Posterior vena cava (tissue), 2 donors: ENCODE measurements at places on chromosomes 3 and 15. TPM values are rescaled to one million over a fixed set of nuclear protein-coding genes. Genes with fewer than 3 reads are reported as not detected.

DNA sequence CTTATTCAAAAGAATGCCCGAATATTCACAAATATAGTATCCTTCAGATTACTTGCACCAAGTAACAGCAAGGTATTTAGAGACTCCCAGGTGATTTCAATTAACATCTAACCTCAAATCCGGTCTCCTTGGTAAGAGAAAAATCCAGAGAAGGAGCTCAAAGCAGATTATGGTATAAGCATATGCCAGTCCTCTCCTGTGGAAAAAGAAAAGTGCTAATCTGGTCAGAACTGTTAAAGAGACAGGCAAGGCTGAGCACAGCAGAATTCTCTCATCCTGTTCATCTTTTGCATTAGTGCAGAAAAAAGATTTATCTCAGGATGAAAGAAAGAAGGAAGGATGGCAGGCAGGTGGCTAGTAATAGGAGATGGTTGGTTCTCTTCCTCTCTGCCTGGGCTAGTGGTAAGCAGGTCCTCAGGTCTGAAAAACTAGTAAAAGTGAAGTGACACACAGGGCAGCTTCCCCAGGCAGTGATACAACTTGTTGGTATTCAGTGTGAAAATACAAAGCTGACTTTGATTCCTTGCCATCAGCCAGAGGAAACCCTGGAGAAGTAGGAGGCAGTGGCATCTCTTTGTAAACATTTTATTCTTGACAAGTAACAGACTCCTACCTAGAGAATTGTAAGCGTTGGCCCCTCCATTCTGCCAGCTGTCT, 14.2 kb downstream of the ATXN7 start:
- no peak for DNase-seq

- peak; percentile 42 for DNase-seq
These were observed 1.6 kb upstream of the DNAH1 start for GRCh38 chr3:52314489-52314888.

DNA sequence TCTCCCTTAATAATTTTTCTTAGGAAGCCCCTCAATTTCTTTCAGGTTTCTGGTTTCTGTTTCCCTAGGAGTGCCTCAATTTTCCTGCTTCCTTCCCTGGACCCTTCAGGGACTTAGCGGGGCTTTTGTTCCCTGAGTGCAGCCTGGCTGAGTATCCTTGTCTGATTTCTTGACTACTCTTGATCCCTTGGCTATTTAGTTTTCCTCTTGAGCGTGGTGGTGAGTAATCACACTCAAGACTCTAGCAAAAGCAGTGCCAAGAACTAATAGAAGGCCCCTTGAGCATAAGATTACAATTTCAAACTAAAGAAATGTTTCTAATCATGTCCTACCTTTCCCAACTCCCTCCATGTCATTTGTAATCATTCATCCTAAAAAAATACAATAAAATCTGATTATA, 94.3 kb upstream of the C3orf80 start:
- no peak for DNase-seq

DNA sequence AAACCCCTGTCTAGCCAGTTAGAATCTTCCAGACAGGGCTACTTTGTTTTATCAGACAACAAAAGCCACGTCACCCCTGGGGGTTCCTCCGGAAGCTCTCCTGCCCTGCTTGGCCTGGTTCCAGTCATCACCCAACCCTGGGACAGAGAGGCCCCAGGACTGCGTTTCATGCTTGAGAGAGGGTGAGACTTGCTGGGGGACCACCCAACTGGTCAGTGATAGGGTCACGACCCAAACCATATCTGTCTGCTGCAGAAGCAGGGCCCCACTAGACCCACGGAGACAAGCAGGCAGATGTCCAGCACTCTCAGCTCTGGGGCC, 1.2 kb downstream of the NT5DC2 start:
- peak; percentile 80 for DNase-seq

GRCh38 chr3:66428733-66429132, 72.1 kb downstream of the LRIG1 start:
- DNase-seq = no peak

DNA sequence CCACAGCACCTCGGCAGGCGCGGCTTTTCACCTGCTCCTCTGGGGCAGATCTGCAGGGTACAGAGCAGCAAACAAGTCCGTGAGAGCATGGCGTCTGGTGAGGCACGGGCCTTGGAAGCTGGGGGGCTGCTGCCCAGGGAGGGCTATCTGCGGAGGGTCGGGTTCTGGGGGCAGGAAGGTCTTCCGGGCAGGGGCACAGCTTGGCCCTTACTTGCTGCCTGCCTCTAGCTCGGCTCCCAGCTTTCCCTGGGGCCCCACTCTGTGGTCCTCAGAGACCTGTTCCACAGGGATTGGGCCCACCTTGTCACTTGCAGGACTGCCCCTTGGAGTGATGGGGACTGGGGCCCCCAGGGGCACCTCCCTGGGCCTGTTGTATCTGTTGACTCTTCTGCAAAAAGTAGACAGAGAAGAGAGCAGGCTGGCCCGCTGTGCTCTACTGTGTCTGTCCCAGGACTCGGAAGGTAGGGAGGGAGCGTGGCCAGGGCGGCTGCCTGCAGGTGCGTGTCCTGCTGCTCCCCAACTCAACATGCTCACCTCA, 84.1 kb downstream of the TBC1D2B start:
- peak; percentile 81 for DNase-seq

DNA sequence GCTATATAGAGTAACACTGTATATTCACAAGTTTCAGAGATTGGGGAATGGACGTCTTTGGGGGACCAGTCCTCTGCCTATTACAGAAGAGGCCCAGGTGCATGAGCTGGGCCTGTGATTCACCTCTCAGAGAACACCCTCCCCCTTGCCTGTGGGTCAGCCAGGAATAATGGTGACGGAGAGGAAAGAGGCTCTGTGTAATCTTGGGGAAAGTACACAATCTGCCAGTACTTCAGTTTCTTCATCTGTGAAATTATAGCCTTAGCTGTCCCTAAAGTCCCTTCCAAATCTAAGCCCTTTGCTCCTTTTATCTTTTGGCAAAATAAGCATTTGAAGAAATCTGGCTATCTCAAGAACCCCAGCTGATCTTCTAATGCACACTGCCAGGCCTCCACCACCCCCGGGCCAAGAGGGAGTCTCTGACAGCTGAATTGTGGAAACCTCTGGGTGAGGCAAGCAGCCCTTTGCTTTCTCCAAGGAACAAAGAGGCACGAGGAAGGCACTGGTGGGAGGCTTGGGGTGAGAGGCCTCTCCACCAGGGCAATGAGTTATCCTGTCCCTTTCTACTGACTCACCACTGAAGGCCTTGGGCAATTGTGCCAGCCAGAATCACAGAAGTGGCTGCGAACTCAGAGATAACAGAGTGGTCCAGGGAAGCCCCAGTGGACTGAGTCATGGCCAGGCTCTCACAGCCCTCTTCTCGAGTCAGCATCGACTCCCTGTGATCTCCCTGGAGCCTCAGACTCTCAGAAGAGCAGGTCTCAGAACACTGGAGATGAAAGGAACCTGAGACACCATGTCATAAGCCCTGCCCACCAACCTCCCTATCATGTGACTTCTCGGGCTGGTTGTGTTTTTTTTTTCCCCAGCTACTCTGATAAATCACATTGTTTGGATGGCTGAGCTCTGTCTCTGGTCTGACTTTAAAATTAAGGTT, 31.8 kb downstream of the CCNL1 start:
- peak; percentile 93 for DNase-seq

GRCh38 chr3:184415203-184415490, 35.3 kb downstream of the CHRD start:
- DNase-seq = no peak

- DNase-seq = no peak
These were observed 734 bp upstream of the WDR76 start for GRCh38 chr15:43826029-43826507.

GRCh38 chr3:140166861-140167599, 232.0 kb downstream of the CLSTN2 start:
- no peak for DNase-seq

DNA sequence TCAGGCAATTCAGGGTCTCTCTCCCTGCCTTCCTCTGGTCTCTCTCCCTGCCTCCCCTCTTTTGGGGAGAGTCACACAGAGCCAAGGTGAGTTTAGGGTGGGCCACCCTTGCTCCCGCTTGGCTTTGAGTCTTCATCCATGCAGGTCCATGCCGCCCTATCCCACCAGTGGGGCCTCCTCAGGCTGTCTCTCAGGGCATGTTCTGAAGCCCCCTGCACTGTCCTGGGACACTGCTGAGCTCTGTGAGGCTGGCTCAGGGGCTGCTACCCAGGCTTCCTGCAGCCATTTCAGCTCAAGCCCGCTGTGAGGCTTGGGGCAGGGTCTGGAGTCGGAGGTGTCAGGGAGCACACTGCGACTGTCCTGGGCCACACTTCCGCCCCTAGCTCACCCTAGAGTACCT, 203.1 kb downstream of the SSR3 start:
- DNase-seq = no peak

The GHRL gene
- total RNA-seq = 1.0 TPM

The GABRB3 gene
- 1.9 TPM for total RNA-seq

The LXN gene
- total RNA-seq = 59.3 TPM

The LNP1 gene
- 4.0 TPM for total RNA-seq
